ENCODE measurements at places on chromosomes 6 and 20.

- DNase-seq, result no peak
Observed at GRCh38 chr6:132893772-132894490, 79.6 kb downstream of the RPS12 start.

DNA sequence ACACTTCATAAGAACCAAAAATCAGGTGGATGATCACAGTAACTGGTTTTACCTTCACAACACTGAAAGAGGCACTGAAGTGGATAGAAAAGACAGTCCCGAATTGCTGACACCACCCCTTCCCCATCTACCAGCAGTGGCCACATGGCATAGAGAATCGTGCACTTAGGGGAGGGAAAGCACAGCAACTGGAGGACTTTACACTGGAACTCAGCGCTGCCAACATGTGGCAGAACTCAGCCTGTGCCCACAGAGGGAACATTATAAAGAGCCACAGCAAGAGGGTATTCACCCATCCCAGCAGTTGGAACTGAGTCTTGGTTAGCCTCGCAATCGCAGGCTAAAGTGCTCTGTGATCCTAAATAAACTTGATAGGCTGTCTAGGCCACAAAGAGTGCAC is 6.5 kb upstream of the KIAA1586 start:
- DNase-seq, result no peak

- DNase-seq, result no peak
Observed at GRCh38 chr6:90216072-90216977, 80.3 kb downstream of the BACH2 start.

DNA sequence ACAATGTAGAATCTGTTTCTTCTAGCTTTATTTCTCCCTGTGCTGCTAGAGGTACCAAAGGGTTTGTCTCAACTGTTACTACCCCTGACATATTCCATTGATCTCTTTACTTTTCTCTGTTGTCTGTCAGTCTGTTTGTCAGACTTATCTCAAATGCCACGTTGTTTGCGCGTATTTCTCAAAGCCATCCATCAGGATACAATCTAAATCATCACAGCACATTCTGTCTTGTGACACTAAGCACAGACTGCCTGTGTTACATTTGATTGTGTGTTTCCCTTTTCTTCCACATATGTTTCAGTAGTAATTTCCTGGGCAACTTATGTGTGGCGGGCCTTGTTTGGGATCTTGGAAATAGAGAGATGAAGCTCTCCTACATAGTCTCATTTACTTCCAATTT is 30.2 kb upstream of the SERINC3 start:
- no peak for DNase-seq

- no peak for DNase-seq
Observed at GRCh38 chr6:130377371-130377770, 11.6 kb downstream of the TMEM200A start.

GRCh38 chr6:25735261-25735660 is 19.3 kb upstream of the SLC17A4 start:
- no peak for DNase-seq

DNA sequence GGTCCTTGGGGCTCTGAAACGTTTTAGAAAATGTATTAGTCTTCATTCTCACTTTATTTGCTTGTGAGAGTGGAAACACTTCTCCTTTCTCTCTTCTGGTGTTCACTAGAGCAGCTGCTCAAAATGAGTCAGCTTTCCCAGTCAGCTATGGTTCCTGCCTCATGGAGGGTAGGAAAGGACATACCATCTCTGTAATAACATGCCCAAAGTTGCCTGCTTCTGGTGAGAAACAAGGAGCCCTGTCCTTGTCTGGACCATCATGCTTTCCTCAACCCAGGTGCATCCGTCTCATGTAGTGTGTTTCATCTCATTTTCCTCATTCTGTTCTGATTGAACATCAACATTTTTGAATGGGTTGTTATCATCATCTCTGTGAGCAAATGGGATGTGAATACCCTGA is 17.1 kb upstream of the TINAG start:
- no peak for DNase-seq

- no peak for DNase-seq
Observed at GRCh38 chr6:127247114-127248096, 19.3 kb upstream of the RNF146 start.

- DNase-seq, result no peak
Observed at GRCh38 chr6:62492192-62492822, 206.3 kb upstream of the KHDRBS2 start.

- DNase-seq, result no peak
Observed at GRCh38 chr6:25659633-25660368, 7.8 kb downstream of the SCGN start.

- no peak for DNase-seq
Observed at GRCh38 chr6:169296170-169296569, 42.5 kb upstream of the THBS2 start.

- DNase-seq, result no peak
Observed at GRCh38 chr6:153207006-153207405, 75.9 kb upstream of the RGS17 start.

DNA sequence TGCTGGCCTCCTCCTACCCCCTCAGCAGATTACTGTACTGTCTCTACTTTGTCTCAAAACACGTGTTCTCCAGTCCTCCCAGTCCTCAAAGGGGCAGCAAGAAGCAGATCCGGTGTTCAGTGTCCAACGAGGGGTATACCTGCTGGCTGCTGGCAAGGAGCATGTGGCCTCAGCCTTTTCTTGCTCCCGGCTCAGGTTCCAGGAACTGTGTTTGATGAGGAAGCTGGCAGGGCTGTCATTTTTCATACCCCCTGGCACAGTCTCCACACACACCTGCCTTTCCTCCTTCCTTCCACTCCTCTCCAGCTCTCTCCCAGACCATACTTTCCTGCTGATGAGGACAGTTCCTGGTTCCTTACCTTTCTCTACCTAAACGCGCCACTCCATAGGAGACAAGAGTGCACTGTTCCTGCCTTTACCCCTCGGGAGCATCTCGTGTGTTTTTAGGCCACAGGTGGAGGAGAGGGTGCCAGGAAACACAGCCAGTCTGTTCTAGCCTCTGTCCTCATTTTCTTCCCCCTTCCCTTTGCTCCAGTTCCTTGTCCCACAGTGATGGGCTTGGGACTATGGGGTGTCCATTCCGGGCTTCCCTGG is 77.2 kb downstream of the SSR1 start:
- no peak for DNase-seq

- DNase-seq, result no peak
Observed at GRCh38 chr20:4896971-4897497, 104.3 kb downstream of the SLC23A2 start.

- no peak for DNase-seq
Observed at GRCh38 chr6:142222022-142222421, 75.0 kb downstream of the VTA1 start.

GRCh38 chr20:13841206-13841605 is 56.4 kb downstream of the NDUFAF5 start:
- no peak for DNase-seq

DNA sequence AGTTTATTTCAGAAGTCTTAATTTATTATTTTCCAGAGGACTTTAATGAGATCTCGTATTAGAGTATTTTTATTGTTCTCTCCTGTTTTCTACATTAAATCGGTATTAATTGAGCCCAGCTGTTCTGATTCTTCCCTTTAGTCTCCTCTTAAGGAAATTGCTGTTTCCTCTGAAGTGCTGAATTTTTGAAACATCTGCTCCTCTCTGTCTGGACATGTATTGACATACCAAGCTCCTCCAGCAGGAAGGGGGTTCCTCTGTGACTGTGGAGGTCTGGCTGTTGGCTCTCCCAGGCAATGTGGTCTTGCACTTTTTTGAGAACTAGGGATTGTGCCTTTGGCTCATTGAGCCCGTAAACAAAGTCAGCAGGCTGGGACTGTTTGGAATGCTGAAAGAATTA is 74.9 kb downstream of the MAP3K4 start:
- no peak for DNase-seq
